ENCODE measurements at places on chromosomes 3 and 15.

DNA sequence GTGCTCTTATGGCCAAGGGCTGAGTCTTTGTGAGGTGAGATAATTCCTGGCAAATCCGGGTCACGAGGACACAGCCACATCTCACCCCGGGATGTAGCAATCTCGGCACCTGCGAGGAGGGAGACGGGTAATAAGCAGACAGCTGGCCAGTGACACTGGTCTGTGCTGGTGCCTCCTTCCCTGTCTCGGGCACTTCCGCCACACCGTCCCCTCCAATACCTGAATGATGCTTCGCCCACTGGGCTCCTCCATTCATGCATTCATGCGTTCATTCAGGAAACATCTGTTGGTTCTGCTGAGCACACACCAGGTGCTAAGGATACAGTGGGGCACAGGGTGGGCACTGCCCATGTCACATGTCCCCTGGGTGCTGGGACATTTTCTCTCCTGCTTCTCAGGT is 60.1 kb downstream of the ATP10A start:
- DNase-seq: no peak

DNA sequence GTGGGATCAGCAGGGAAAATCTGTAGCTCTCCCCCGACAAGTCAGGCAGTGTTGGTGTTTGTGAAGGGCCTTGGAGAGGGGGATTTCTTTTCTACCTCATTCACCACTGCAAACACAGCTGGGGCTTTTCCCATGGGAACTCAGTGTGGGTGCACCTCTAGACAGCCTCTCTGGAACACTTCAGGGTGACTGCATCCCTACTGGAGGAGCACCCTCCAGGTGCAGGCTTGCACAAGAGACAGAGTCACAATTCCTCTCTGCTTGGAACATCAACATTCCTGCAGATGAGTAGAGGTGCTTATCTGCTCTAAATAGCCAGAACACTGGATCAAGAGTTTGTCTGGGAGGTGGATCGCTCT is 72.7 kb upstream of the AKAP13 start:
- no peak for DNase-seq

DNA sequence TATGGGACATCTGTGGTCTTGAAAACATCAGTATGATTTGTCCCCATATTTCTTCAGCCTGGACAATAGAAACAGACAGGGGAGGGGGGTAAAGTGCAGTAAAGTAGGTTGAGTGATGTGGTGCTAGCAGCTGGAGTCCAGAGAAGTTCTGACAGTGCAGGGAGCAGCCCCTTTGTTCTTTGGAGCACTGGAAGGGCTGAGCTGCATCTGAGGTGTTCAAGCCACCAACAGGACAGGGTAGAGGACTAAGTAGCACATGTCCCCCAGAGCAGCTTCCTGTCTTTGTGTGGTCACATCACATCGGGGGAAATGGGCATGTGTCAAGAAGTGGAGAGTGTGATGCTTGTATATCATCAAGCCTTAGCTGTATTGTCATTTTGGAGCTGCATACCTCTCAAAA is 12.1 kb downstream of the MRPS22 start:
- DNase-seq: peak; percentile 45

- no peak for DNase-seq
Measured at GRCh38 chr15:32986147-32986546, 208.4 kb downstream of the FMN1 start.

- no peak for DNase-seq
Measured at GRCh38 chr3:127794402-127794801, 27.9 kb downstream of the MGLL start.

DNA sequence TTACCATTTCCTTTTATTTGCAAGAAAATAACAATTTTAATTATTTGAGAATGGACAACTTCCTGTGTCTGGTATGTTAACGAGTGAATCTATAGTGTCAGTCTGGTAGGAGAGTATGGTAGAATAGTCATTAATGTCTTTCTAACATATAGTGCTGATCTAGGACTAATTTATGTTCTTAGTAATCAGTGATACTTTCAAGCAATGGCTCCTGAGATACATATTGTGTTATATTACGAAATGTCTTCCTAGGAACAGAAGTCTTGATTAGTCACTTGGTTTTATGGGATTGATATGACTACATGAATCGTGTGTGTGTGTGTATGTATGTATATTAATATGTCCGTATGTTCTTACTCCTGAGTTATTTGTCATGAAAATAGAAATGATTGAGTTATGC is 66.6 kb upstream of the PAQR5 start:
- no peak for DNase-seq

- no peak for DNase-seq
Measured at GRCh38 chr3:73470860-73471259, 153.9 kb downstream of the PDZRN3 start.

- no peak for DNase-seq
Measured at GRCh38 chr15:68586274-68586961, 7.6 kb downstream of the CORO2B start.

GRCh38 chr3:24923570-24923969 is 428.9 kb upstream of the THRB start:
- peak; percentile 67 for DNase-seq

DNA sequence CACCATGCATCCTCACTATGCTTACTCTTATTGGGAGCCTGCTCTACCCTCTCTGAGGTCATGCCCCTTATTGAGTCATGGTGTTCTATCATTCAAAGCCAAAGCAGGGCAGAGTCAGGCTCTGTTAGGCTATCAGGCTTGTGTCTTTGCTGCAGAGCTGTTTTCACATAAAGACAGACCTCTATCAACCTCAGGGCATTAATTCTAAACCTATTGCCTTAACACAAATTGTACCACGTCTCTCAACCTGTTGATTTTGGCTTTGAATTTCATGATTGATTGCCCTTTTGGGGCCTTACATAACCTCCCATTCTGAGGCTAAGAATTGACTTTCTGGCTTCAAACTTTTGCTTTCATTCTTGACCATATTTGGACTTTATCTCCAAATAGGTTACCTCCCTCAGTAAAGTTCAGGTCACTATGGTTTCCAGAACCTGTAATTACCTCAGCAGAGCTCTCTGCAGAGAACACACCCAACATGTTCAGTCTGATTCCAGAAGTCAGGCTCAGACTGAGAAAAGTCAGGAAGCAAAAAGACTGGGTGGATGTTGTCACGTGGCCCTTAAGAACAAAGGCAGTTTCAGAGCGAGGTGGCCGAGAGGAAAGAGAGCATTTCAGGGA is 221.4 kb upstream of the NANOGP8 start:
- peak; percentile 19 for DNase-seq

DNA sequence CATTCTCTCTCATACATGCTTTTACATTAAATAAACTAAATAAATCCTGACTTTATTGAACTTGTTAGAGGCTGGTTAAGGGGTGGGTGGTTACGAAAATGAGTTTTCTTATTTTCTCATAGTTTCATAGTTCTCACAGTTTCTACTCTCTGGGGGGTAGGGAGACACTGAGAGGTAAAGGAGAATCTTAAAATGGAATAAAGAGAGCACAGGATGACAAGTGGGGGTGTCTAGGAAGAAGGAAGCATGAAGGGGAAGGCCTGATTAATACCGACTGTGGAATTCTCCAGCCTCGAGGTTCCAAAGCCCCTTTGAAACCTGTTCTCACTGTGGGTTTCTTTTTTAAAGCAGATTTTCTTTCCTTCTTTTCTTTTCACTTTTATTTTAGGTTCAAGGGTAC is 66.4 kb upstream of the TRA2B start:
- DNase-seq: no peak

DNA sequence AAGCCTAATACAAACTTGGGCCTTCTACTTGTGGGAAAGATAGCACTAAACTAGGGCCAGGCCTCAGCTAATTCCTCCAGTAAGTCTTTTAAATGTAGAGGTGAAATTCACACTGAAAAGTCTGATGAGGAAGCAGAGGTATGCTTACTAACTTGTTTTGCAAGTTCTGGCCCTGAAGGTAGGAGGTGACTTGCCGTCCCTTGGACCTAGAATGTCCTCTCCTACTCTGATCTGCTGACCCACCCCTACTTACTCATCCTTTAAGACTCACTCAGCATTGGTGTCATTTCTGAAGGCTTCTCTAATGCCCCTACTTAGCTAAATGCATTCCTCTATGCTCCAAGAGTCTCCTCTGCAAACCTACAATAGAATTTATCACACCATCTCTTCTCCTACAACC is 19.4 kb downstream of the RIOX2 start:
- no peak for DNase-seq

DNA sequence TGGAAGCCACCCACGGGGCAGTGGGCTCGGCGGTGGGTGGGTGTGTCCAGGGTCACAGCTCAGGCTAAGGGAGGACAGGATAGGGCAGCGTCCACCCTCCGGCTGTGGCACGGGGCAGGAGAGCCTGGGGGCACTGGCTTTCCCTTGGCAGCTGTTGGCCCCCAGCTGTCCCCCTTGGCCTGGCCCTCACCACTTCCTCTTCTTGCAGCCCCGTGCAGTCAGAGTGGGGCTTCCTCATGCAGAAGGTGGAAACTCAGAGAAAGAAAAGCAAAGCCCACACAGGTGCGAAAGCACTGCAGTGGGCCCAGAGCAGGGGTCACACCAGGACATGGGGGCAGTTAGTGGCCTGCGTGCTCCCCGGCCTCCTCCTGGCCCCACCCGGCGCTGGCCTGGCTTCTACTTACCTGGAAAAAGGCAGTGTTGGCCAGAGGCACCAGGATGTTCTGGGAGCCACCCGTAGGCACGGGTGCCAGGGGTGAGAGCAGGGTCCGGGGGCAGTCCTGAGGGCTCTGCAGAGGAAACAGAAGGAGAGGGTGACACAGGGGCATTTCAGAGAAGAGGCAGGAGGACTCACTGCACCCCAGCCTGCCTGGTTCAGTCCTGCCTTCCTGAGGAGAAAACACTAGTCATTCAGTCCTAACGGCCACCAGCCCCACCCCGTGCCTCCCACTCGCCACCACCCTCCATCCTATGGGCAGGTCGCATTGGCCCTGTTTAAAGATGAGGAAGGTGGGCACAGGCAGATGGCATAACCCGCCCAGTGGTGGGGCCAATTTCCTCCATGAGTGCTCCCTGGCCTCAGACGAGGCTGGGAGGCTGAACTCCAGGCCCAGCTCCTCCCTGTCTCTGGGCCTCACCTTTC is 28.3 kb downstream of the PLXND1 start:
- peak; percentile 43 for DNase-seq

DNA sequence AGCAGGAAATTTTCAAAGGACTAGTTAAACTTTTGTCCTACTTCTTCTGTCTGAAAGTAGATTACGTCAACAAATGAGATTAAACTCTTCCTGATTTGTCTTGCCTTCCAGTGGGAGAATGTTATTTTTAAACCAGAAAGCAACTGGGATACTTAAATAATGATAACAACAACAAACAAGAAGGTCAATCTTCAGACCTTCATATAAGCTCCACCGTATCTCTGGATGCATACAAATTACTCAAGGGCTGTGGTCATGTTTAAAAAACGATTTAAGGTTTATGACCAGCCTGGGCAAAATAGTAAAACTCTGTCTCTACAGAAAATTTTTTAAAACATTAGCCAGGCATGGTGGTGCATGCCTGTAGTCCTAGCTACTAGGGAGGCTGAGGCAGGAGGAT is 145.3 kb upstream of the NPHP3 start:
- DNase-seq: peak; percentile 18

DNA sequence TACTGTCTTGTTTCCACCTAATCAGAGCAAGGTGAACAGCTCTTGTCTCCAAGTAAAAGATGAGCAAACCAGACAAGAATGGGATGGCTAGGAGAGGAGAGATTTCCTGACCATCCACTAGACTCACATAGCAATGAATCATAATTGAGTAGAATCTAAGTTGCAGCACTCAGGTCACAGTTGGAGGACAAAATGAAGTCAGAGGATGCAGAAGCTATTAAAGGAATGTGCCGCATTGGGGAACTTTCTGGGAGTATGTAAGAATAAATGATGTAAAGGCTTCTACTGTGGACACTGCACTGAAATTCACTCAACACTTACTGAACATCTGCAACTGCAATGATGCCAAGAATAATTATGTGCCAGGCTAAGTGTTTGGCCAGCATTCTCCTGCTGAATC is 217.4 kb upstream of the WNT5A start:
- no peak for DNase-seq

DNA sequence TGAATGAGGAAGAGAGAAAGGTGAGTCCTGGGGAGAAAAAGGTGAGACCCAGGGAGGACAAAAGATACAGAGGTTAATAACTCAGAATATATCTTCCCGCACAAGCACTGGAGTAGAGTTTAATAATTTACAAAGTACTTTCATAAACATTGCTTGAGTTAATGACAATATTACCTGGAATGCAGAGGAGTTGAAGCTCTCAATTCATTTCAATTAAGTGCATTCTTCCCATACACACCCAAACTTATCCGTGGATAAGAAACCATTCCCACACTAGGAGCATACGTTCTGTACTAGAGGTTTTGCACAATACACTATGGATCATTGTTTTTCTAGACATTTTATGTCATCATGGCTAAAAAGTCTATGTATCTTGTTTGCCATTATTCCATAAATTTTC is 23.3 kb upstream of the KNG1 start:
- no peak for DNase-seq

DNA sequence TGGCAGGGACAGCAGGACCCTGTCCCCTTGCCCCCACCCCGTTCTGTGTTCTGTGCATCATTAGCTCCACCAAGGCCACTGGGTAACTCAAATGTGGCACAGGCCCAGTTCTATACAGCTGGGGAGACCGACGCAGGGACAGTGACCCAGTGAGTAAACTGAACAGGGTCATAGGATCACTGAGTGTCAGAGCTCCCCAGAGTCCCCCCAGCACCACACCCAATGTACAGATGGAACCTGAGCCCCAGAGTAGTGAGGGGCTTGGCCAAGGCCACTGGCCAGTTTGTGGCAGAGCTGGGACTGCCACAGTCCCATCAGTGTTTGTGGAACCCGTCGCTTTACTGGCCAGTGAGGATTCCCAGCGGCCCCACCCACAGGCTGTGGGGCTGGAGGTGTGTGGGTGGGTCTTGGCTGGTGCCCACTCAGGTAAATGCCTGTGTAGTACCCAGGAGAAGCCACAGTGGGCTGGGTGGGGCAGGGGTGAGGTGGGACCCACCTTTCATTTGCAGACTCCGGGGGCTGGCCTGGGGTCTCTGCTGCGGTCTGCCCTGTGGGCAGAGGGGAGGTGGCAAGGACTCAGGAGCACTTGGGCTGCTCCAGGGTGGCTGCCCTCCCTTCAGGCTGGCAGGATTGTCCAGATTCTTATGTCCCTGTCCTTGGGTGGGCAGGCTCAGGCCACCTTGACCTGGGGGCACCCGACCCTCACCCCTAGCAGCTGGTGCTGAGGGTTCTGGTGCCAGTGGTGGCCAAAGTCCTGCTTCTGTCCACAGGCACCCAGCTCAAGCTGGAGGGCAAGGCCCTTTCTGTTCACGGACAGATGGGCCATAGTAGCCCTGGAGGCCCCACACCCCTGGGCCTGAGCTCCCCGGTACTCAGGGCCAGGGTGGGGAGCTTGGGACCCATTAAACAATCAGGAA is 11.6 kb upstream of the CLK3 start:
- DNase-seq: no peak

DNA sequence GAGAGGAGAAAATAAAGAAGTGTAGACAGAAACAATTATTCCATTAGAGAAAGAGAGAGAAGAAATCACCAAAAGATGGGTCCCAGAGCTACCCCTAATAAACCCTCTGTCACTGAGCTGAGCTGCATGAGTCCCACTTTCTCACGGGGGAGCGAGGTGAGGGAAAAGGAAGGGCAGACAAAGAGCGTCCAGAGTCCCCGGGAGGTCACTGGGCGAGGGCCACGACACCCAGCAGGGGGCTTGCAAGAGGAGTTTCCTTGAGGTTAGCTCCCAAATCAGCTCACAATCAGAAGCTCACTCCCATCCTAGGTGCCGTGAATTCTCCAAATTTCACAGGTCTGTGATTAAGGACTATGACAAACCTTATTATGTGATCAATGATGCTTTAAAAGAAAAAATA is 62.3 kb downstream of the XXYLT1 start:
- no peak for DNase-seq

GRCh38 chr15:68426116-68426515 is 5.8 kb downstream of the ITGA11 start:
- DNase-seq: no peak

GRCh38 chr15:70387081-70387480 is 289.4 kb upstream of the TLE3 start:
- DNase-seq: peak; percentile 22
